ENCODE measurements at places on chromosomes 2 and 18.

- no peak for DNase-seq
Measured at GRCh38 chr2:15732341-15733077, 140.8 kb downstream of the DDX1 start.

GRCh38 chr18:68060871-68061270, 544.4 kb upstream of the DSEL start:
- DNase-seq = no peak

GRCh38 chr2:198232281-198232680, 427.9 kb downstream of the PLCL1 start:
- no peak for DNase-seq

DNA sequence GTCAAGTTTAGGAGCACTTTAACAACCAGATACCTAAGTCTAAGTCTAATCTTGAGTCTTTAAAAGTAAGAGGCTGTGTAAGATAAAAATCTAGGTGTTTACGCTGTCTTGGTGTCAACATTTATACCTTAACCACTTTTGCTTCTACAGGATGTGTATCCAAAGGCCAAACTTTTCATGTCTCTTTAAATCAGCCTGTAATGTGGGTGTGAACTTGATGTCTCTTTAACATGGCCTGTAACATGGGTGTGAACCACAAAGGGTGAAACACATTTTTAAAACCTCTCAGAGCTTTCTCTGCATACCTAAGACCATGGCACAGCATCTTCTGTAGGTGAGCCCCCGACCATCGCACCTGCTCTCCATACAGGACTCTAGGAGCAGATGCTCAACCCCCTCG, 40.4 kb downstream of the SH3YL1 start:
- DNase-seq = no peak

DNA sequence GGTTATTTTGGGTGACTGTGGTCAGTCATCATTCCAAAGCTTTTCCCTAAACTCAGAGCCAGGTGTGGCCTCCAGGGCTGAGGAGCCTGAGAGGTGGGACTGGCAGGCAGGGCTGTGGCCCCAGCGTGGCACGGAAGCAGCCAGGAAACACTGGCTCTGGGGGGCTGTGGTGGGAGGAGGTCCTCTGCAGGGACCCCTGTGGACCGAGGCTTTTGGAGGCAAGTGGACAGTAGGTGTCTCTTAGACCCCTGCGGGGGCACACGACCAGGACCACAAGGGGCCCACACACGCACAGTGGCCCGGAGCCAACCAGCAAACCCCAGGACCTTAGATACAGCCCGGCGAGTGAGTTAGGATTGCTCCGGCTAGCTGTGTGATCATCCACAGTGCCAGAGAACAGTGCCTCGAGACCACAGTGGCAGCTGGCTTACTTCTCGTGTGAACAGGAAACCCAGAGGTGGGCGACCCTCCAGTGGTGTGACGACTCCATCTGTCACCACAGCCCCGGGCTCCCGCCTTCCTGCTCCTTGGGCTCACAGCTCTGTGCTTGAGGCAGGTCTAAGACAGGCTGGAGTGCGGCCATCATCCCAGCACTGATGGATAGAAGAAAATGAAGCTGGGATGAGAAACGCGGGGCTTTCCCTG, 1.6 kb upstream of the RTP5 start:
- no peak for DNase-seq

GRCh38 chr18:41645589-41646360, 309.3 kb upstream of the PIK3C3 start:
- DNase-seq = no peak

DNA sequence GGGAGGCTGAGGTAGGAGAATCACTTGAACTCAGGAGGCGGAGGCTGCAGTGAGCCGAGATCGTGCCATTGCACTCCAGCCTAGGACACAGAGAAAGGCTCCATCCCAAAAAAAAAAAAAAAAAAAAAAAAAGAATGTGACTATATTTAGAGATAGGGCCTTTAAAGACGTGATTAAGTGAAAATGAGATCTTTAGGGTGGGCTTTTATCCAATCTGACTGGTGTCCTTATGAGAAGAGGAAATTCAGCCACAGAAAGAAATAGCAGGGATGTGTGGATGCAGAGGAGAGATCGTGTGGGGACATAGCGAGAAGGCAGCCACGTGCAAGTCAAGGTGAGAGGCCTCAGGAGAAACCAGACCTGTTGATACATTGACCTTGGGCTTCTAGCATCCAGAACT, 69.9 kb upstream of the ACSL3 start:
- no peak for DNase-seq

GRCh38 chr18:43692099-43692690, 414.9 kb upstream of the SYT4 start:
- peak; percentile 89 for DNase-seq

DNA sequence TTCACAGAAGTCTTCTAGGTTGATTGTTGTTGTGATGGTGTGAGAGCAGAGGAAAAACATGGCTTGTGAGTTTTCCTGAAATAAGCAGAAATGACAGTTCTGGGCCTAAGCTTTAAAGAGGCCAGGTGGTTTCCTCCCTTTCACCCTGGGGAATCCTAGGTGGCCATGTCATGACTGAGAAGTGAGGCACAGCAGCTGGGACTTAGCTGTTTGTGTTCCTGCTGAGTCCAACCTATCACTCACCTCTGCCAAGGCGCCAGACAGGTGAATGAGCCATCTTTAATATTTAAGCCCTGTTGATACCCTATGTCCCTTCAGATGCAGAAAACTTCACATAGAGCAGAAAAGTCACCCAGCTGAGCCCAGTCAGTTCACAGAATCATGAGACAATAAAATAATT, 384.4 kb downstream of the SLC4A3 start:
- DNase-seq = no peak

- DNase-seq = no peak
Measured at GRCh38 chr2:47178341-47178740, 23.2 kb upstream of the STPG4 start.

GRCh38 chr2:6524691-6525474, 340.8 kb downstream of the CMPK2 start:
- no peak for DNase-seq

- DNase-seq = peak; percentile 8
Measured at GRCh38 chr2:180524499-180524898, 455.9 kb upstream of the UBE2E3 start.

GRCh38 chr2:110149330-110150220, 34.0 kb upstream of the MALL start:
- peak; percentile 88 for DNase-seq

DNA sequence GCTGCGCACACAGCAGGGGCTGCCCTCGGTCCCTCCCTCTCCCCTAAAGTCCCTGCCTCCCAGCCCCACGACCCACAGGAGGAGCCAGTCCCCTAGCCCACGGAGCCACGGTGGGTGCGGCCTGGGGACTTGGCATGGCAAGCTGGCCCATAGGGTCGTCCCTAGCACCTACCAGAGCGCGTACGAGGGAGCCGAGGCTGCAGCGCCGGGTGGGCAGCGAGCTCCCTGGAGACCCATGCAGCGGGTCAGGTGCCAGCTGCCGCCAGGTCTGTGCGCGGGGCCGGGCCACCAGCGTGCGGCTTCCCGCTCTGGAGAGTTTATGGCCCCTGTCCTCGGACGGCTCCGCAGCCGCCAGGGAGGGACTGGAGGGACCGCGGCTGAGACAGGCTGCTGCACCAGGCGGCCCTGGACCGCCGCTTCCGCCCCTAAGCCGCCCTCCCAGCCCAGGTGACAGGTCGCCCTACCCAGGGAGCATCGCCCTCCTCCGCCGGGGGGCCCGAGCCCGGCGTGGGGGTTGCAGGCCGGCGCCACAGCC, 273.6 kb downstream of the CCDC74A start:
- no peak for DNase-seq

GRCh38 chr2:17355608-17356329, 162.5 kb downstream of the RAD51AP2 start:
- peak; percentile 18 for DNase-seq

GRCh38 chr2:65144571-65144970, 14.7 kb upstream of the RAB1A start:
- DNase-seq = no peak

DNA sequence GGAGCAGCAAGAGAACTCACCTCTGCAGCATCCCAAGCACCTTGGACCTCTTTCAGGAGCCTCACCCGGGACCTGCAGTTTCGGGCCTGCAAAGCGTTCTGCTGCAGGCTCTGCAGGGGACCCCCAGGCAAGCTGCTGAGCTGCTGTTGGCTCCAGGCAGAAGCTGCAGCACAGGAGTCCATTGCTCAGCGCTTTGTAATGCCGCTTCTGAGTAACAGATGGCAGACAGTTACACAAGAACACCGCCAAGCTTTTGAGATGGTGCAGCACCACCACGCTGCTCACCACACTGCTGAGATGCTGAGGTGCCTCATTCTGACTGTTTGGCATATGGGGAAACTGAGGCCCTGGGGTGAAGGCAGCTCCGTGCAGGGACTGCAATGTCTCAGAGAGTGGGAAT, 1.9 kb upstream of the GALNT14 start:
- DNase-seq = peak; percentile 26

GRCh38 chr2:101820519-101820918, 123.0 kb downstream of the MAP4K4 start:
- DNase-seq = peak; percentile 80

GRCh38 chr18:49694402-49694801, 118.9 kb downstream of the ACAA2 start:
- no peak for DNase-seq

- DNase-seq = no peak
Measured at GRCh38 chr2:70356941-70357683, 55.2 kb upstream of the FAM136A start.

DNA sequence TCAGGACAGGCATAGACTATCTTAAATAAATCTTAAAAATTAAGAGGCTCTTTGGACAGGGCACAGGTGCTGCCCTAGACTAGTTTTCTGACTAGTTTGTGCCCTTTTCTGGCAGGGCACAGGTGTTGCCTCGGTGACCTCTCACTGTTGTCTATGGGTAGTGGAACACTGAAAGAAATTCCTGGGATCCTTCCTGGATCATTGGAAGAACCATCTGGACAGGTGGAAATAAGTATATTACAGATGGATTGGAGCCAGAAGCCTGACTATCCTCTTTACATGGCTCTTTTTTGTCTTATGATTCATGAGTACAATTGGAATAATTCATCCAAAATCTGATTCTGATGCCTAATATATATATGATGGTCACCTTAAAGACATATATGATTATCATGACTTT, 286.6 kb downstream of the RIT2 start:
- DNase-seq = no peak

DNA sequence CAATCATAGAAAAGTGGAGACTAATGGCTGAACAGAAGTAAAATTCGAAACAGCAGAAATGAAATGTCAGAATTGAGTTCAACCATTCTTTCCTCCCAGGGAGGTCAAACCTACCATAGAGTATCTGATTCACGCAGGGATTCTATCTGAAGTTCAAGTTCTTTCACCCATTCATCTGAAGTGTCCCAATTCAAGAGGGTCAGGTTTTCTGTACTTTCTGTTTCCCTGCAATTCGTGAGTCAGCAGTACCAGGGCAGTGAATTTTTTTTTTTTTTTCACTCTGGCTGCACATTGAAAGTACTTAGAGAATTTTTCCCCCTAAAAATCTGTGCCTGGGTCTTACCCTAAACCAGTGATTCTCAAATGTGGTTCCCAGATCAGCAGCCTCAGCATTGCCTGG, 40.9 kb upstream of the CCDC88A start:
- DNase-seq = no peak

GRCh38 chr2:237628247-237629187, 1.1 kb downstream of the LRRFIP1 start:
- DNase-seq = no peak

GRCh38 chr2:239596253-239596652, 195.4 kb upstream of the HDAC4 start:
- DNase-seq = no peak

GRCh38 chr18:35641916-35642315, 60.4 kb downstream of the GALNT1 start:
- no peak for DNase-seq

DNA sequence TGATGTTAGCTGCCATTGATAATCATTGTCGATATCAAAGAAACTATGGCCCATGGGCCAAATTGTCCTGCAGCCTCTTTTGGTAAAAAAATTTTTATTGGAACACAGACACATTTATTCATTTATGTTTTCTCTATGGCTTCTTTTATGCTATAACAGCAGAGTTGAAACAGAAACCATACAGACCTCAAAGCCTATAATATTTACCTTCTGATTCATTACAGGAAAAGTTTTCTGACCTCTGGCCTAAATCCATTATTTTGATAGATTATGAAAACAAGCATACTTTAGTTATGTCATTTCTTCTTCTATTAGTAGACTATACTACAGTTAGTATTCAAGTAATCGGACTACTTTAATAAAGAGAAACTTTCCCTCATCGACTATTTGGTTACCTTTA, 349.7 kb upstream of the GALNT5 start:
- peak; percentile 51 for DNase-seq

- DNase-seq = peak; percentile 32
Measured at GRCh38 chr18:7696780-7697179, 129.7 kb downstream of the PTPRM start.

DNA sequence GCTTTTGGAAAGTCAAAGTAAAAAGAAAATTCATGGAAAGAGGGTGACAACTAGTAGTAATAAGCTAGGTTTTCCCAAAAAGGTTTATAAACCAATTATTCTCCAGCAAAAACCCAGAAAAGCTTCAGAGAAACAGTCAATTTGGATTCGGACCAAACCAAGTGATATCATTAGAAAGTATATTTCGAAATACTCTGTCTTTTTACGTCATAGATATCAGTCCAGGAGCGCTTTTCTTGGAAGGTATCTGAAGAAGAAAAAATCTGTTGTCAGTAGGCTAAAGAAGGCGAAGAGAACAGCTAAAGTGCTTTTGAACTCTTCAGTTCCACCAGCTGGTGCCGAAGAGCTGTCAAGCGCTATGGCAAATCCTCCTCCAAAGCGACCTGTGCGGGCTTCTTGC, 36.6 kb downstream of the ZDBF2 start:
- DNase-seq = no peak

DNA sequence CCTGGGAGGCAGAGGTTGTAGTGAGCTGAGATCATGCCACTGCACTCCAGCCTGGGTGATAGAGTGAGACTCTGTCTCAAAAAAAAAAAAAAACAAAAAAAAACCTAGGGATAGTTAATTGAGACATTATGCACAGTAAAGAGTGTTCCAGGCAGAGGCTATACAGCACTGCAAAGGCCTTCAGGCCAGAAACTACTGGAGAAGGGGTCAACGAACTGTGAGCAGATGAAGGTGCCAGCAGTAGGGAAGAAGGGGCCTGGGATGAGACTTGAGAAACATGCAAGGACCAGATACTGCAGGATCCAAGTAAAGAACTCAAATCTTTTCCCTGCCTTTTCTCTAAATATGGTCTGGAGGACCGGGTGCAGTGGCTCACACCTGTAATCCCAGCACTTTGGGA, 26.0 kb upstream of the PCBP1 start:
- no peak for DNase-seq

DNA sequence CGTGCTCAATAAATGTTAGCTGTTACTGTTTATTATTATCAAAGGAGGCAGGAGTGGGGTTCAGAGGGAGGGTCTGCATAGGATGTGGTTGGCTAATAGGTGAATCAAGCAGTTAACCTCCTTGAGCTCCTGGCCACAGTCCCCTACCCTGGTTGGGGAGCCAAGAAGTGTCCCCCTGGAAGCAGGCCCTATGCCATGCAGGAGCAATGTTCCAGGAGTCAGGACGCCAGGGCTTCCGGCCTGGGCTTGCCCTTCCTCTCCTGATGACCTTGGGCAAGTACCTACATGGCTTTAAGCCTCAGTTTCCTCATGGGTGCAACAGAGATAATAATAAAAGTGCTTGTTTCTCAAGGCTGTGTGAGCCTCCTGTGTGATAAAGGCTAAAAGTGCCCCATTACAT, 84.9 kb downstream of the DYSF start:
- no peak for DNase-seq

GRCh38 chr2:205193125-205193835, 489.0 kb upstream of the NRP2 start:
- no peak for DNase-seq
